CD8-positive, alpha-beta memory T cell (primary cell): ENCODE measurements at places on chromosomes 12 and 14. TPM values are rescaled to one million over a fixed set of nuclear protein-coding genes. Genes with fewer than 3 reads are reported as not detected.
A peak's percentile ranks its signal among the peaks of the same experiment; 100 is the strongest.

DNA sequence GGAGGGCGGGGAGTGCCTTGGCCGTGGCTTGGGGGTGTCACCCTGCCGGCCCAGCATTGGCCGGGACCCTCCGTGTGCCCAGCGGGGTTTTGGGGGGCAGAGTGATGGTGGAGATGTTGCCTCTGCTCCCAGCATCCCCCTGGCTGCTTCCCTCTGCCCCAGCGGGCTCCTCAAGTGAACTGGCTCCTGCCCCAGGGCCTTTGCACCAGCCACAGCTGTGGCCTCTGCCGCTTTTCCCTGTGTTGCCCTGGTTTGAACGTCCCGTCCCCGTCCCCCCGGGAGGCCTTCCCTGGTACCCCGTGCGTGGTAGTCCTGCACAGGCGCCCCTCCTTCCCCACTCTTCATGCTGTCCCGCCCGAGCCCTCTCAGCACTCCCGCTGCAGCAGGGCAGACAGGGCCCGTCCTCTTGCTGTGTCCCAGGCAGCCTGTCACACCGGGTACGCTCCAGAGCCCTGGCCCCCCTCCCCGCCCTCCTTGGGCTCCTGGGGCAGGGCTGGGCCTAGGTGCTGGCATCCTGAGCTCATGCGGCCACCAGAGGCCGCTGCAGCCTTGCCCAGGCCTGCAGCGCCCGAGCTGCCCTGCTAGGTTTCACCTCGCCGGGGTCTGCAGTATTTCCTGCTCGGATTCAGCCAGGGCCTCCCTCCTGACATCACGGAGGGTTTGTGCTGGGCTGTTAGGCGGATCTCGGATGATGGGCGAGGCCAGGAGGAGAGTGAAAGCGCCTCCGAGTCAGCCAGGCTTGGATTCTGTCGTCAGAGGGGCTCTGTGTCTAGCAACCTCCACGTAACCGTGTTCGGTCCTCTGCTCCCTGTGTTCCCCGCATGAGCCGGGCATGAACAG, 9.5 kb downstream of the NOC4L start:
- no peak overlapping the region for H3K27ac ChIP-seq
- DNase-seq: peak; percentile 79
- peaks cover 12% of the 10 kb centered on the region for H3K36me3 ChIP-seq
- no peaks in the 10 kb centered on the region for H3K27me3 ChIP-seq
- H3K4me1 ChIP-seq: no peaks in the 10 kb centered on the region

ANKRD52 gene
- total RNA-seq: 67.0 TPM

JAG2 gene
- total RNA-seq: 0.37 TPM

DNA sequence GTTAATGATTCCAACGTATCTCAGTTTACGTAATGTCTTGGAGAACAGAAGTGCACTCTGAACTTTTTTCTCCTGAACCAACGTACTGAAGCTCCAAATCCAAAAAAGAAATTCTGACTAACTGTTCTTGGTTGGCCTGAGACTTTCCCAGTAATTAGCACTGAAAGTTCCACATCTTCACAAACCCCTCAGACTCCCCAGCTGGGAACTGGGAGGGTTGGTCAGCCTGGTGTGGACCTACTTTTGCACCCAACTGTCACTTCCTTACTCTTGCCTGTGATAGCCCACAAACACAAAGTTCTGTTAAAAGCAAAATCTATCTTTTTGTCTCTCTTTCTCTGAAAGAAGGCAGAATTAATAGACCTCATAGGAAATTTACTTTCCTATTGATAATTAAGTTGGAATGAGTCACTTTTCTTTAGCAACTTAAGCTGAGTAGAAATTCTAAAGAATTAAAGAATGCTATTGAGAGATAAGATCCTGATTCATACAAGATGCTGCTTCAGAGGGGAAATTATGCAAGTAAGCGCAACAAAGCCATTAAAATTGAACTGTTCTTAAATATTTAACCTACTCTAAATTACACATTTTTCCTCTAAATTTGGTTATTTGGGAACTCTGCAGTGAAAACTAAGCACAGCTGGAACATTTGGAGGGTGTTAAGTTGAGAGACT, 155.0 kb downstream of the EPS8 start:
- no peak overlapping the region for H3K27ac ChIP-seq
- H3K4me3 ChIP-seq: no peak overlapping the region
- DNase-seq: no peak
- H3K27me3 ChIP-seq: no peaks in the 10 kb centered on the region

- no peaks in the 10 kb centered on the region for H3K27me3 ChIP-seq
- no peak for DNase-seq
- no peaks in the 10 kb centered on the region for H3K4me1 ChIP-seq
- no peak overlapping the region for H3K27ac ChIP-seq
- no peaks in the 10 kb centered on the region for H3K36me3 ChIP-seq
These were observed 22.5 kb downstream of the SLC35E3 start for GRCh38 chr12:68768431-68768939.

GRCh38 chr12:118541934-118542333, 165.6 kb downstream of the SUDS3 start:
- no peak overlapping the region for H3K27ac ChIP-seq
- no peaks in the 10 kb centered on the region for H3K27me3 ChIP-seq
- H3K4me1 ChIP-seq: no peaks in the 10 kb centered on the region
- DNase-seq: no peak
- no peak overlapping the region for H3K4me3 ChIP-seq

DNA sequence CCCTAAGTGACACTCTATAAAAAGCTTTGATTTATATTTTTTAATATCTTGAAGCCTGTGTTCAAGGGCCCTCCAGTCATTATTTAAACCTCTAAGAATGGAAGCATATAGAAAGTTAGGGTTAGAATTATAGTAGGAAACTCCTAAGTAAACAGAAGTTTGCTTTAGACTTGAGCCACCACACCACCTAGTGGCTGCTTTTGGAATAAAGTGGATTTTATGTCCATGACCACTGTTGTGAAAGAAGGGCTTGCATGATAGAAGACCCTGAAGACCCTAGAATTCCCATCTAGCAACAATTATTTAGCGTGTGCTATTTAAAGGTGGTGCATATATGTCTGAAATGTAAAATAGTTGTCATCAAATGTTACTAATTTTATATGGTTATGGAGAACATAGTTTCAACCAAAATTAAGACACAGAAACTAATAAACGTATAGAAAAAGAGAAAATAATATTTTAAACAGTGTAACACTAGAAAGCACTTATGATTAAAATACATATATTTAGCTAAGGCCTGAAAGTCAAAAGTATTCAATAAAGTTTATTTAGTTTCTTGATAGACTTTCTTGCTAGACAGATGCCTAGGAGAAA, 21.3 kb downstream of the LRRIQ1 start:
- H3K27me3 ChIP-seq: no peaks in the 10 kb centered on the region
- no peaks in the 10 kb centered on the region for H3K4me1 ChIP-seq
- DNase-seq: no peak
- H3K4me3 ChIP-seq: no peak overlapping the region
- H3K36me3 ChIP-seq: no peaks in the 10 kb centered on the region

- no peak for DNase-seq
- no peak overlapping the region for H3K27ac ChIP-seq
- H3K27me3 ChIP-seq: no peaks in the 10 kb centered on the region
- H3K4me3 ChIP-seq: no peak overlapping the region
- no peaks in the 10 kb centered on the region for H3K4me1 ChIP-seq
These were observed 27.1 kb upstream of the C12orf71 start for GRCh38 chr12:27109334-27110028.

- no peaks in the 10 kb centered on the region for H3K36me3 ChIP-seq
- H3K27me3 ChIP-seq: no peaks in the 10 kb centered on the region
- no peak for DNase-seq
- no peaks in the 10 kb centered on the region for H3K4me1 ChIP-seq
These were observed 36.1 kb downstream of the SSPN start for GRCh38 chr12:26231470-26231869.

- H3K27me3 ChIP-seq: no peaks in the 10 kb centered on the region
- peaks cover 69% of the 10 kb centered on the region for H3K4me1 ChIP-seq
- H3K27ac ChIP-seq: peak overlapping the region; percentile 53
- peak overlapping the region; percentile 72 for H3K4me3 ChIP-seq
These were observed 1.8 kb downstream of the C12orf57 start for GRCh38 chr12:6945613-6946012.

DNA sequence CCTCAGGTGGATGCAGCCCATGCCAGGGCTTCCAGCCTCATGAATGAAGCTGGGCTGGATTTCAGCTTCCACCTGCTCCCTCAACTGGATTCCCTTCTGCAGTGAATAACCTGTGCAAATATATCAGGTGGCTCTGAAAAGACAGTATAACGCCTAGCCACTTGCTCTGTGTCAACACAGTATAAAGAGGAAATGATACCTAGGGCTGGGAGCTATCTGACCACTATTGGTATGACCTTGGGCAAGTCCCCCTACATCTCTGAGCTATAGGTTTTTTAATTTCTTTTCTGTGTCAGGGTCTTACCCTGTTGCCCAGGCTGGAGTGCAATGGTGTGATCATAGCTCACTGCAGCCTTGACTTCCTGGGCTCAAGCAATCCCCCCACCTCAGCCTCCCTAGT, 19.8 kb downstream of the ISM2 start:
- H3K36me3 ChIP-seq: no peaks in the 10 kb centered on the region
- no peaks in the 10 kb centered on the region for H3K27me3 ChIP-seq
- no peak for DNase-seq
- no peaks in the 10 kb centered on the region for H3K4me1 ChIP-seq
- no peak overlapping the region for H3K27ac ChIP-seq

DNA sequence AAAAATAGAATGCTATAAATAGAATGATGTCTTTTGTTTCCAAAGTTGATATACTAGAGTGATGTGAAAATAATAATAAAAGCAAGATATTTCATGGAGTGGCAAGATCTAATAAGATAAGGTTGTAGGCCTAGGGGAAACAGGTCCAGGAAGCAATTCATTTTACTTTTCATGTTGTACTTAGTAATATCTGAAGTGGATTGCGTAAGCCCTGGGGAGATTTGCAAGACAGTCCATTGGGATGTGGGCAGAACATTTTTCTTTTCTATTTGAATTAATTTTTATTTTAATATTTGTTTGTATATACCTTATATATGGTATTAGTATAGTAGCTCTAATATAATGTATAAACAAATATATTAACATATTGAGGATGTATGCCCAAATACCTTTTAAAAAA, 7.5 kb downstream of the NUBPL start:
- H3K27ac ChIP-seq: no peak overlapping the region
- DNase-seq: no peak
- no peaks in the 10 kb centered on the region for H3K4me1 ChIP-seq
